SIG-M5 (cell line): ENCODE measurements at places on chromosomes 1 and 21.

GRCh38 chr1:89044970-89045721, 19.9 kb downstream of the GBP1 start:
- DNase-seq, result no peak

- DNase-seq, result no peak
Measured at GRCh38 chr1:156797212-156797871, 19.3 kb downstream of the SH2D2A start.

DNA sequence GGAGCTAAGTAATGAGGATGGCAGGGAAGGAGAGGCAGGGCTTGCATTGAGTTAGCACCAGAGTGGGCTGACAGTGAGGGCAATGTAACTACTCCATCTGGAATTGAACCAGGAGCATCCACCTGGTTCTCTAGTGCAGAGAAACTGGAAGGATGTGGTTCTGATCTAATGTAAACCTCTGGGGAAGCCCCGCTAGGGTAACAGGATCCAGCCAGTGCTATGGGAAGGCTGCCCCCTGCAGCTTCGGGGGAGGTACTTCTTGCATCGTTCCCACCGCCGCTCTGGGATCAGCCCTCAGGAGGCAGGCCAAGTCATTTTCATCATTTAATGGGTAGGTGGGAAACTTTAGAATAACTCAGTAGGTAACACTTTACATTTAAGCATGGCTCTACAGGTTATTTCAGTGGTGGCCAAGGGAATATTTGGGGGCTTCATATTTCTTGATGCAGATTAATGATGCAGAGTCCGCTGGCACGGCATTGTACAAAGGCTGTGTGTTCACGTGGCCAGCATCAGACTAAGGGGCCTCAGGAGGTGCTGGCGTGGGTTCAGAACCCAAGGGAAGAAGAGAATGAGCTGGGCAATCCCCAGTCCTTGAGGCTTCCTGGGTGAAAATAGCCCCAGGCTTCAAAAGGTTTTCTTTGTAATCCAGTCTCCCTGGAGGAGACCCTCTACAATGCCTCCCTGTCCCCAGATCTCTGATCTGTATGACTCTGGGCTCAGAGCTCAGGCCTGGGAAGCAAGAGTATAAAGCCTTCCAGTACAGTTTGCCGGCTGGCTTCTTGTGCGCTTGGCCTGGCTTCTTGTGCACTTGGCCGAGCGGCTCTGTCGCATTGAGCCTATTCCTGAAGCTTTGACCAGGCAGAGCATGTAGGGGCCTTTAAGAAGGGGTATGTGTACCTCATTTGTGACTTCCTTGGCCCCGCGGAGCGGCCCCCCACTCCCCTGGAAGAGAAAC, 26.4 kb upstream of the KAZN start:
- DNase-seq, result no peak

DNA sequence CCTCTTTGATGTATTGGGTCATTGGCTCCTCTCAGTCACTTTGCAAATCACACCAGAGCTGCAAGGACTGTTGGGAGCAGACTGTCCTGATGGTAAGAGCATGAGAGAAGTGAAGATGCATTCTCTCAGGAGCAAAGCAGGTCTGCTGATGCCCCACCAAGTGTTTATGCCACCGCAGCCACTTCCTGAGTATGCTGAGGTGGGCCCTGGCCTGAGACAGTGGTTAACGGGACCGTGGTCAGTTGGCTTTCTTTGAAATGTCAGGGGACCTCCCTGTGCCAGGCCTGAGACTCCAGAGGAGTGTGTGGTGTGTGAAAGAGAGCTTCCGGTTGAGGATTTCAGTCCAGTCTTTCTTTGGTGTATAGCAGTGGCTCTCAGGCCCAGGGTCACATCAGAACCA, 79.4 kb downstream of the SPATA46 start:
- DNase-seq, result no peak

DNA sequence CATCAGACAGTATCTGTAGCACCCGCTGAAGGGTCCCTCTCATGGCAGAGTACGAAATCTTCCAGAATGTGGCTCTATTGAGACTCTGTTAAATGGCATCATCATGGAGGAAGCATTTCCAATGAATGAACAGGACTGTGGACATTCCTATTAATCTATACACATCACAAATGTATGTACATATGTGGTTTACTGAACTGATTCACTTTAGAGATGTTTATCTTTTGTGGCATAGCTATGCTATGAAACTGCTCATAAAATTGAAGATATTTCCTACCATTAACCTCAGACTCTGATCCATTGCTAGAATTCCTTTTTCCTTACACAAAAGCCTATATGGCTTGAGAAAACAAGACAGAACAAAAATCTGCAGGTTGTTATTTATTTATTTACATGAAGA, 259.6 kb upstream of the RRP15 start:
- DNase-seq, result no peak

GRCh38 chr21:28375708-28376385, 616.8 kb downstream of the LTN1 start:
- no peak for DNase-seq

DNA sequence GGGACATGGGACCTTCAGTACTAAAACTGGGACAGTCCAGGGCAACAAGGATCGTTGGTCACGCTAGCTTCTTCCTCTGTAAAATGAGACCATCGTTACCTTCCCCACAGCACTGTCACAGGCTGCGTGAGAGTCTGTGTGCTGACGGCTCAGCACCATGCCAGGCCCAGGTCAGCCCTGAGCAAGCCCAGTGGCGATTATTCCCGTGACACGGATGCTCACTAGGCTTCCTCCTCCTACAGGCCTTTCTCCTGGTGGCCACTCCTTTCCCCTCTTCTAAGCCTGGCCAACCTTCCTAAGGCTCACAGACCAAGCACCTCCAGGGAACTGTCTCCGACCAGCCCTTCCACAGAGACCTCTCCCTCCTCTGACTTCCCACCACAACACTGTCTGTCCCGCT, 69.3 kb upstream of the RUNX3 start:
- no peak for DNase-seq

GRCh38 chr1:220680085-220680687, 10.0 kb upstream of the C1orf115 start:
- DNase-seq, result no peak

- no peak for DNase-seq
Measured at GRCh38 chr1:91148641-91149069, 126.8 kb upstream of the ZNF644 start.

- no peak for DNase-seq
Measured at GRCh38 chr1:208923946-208924720, 659.4 kb upstream of the CAMK1G start.

DNA sequence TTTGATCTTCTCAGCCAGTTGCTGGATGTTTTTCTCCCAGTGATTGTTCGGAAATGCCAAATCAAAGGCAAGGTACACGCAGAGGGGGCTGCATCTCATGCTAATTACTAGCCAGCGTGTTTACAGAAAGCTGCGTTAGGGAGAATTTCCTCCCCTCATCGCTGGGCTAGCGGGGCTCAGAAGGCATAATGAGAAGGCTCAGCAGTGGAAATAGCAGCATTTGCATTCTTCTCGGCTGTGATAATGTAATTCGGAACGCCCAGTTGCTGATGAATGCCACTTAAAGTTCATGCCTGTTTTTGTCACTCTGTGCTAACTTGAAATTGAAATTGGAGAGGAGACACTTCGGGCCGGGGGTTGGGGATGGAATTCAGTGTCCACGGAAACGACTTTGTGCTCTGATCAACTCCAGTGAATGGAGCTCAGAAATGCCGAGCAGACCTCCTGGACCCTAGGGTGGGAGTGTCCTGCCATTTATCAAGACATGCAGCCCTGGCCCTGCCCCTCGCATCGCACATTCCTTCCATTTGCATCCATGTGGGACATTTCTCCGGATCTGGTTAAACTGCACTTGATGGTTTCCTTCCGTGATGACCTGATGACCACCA, 313.4 kb upstream of the C1orf174 start:
- no peak for DNase-seq

DNA sequence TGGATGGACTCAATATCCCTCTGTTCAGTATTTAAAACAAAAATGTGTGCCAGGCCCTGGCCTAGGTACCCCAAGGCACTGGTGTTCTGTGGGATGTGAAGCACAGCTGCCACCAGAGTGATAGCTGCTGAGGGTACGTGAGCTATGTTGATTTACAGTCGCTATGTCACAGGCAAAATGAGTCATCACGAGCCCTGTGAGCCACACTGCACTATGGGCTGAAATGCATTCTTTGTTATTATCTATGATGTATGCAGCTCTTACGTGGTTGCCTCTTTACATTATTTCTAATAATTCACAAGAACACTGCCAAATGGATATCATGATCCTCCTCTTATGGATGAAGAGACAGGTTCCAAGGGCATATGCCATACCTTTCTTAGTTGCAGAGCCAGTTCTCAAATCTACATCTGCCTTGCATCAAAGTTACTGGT, 2.1 kb downstream of the TEX38 start:
- no peak for DNase-seq

DNA sequence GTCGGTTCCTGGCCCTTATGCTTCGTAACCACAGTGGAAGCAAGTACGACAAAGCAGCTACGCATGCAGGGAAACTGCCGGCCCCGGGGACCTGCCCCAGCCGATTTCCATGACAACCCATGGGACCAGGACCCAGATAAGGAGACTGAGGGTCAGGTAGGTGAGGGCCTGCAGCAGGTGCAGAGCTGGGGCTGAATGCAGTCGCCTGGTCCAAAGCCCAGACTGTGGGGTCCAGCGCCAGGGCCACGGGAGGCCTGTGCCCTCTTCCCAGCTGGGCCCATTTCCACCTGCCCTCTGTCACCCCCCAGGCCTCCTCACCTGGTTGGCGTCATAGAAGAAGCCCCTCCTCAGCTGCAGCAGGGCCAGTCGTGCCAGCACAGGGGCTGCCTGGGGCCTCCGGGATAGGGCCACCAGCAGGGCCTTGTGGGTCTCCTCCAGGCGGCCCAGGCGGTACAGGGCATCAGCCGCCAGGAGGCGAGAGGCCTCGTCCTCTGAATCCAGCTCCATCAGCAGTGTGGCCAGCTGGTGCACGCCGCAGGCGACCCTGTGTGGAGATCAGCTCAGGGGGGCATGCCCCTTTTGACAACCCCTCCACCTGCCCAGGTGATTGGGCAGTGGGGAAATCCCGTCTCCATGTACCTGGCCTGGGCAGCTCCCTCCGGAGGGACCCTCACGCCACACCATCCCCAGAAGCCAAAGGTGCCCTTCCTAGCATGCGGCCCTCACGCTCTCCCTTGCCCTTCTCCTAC, 14.2 kb downstream of the TTC34 start:
- no peak for DNase-seq

DNA sequence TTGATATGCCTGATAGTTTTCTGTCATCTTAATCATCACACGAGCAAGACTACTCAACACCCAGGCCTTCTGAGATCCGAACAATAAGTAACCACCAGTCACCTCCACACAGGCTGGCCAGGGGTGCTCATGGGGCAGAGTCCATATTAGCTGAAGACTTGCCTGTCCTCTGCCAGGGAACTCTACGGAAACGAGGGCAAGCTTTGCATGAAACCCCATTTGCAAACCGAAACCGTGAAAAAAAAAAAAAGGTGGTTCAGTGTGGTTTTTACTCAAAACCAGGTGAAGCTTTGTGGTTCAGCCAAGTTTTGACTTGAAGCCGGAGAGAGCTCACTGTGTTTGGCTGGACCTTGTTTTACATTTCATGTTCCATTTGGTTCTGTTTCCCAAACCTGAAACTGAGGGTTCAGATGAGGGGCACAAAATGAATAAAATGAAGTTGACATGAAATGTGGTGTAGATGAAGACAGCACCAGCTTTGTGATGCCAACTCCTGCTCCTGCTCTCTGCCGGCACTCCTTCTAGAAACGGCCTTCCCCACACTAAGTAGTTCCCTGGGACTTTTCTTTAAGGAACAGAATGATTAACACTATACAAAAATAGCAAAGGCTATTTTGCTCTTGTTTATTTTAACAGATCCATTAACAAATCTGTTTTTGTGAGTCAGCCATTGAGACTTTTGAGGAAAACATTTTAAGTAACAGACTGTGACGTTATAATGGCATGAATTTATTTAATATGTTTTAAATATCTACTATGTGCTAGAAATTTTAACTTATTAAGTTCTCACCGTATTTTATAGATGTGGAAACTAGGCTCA, 74.7 kb downstream of the RUNX1 start:
- DNase-seq, result no peak

GRCh38 chr1:27785781-27786455, 12.9 kb downstream of the STX12 start:
- no peak for DNase-seq

- peak; percentile 15 for DNase-seq
Measured at GRCh38 chr1:88983791-88984559, 8.5 kb downstream of the KYAT3 start.

- no peak for DNase-seq
Measured at GRCh38 chr1:77319036-77319705, 37.4 kb downstream of the AK5 start.

GRCh38 chr1:76176000-76176399, 101.5 kb downstream of the ST6GALNAC3 start:
- DNase-seq, result no peak

GRCh38 chr1:53324321-53324720, 3.5 kb downstream of the LRP8 start:
- DNase-seq, result no peak

DNA sequence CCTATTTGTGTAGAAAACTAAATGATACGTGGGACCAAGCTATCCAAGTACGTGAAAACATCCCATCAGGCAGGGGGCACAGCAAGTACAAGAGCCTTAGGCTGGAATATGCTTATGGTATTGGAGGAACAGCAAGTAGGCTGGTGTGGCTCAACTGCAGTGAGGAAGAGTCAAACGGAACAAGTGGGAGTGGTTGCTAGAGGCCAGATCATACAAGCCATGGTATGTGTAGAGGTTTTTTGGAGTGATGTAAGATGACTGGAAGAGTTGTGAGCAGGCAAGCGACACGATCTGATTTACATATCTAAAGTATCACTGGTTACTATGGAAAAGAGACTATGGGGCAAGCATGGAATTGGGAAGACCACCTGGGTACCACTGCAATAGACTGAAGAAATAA, 27.8 kb downstream of the ELK4 start:
- DNase-seq, result no peak

- DNase-seq, result no peak
Measured at GRCh38 chr1:41455479-41456332, 28.8 kb downstream of the EDN2 start.

DNA sequence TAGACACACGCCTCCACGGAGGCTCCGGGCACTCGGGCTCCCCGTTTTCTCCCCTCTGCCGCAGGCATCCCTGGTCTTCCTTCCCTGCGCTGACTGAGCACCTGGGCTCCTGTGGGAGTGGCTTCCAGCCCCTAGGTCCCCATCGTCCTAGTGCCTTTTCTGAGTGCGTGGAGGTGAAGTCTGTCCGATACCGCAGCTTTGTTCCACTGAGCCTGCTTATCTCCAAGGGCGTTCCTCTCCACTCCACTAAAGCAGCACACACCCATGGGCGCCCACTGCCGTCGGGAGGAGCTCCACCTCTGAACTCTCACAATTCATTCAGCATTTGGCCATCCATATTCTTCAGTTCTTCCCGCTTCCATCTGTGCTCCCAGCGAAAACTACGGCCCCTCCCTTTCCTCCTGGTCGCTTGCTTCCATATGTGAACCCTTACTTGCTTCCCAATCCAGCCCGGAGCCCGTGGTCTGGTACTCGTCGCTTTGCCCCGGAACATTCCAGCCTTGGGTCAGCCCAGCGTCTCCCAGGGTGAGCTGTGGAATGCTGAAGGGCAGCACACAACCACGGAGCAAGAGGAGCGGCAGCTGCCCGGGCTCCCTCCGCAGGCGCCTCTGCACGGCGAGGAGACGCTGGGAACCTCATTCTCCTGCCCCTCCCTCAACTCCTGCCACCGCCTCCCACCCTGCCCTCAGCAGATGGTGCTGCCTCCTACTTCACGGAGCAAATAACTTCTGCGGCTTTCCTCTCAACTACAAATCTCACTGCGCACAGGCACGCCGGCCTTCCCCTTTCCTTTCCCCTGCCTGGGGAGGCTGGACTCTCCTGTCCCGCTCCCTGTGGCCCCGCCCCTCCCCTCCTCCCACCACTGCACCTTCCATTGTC, 27.5 kb downstream of the ATP8B2 start:
- DNase-seq, result no peak
